ENCODE measurements at places on chromosomes 3 and 15.

DNA sequence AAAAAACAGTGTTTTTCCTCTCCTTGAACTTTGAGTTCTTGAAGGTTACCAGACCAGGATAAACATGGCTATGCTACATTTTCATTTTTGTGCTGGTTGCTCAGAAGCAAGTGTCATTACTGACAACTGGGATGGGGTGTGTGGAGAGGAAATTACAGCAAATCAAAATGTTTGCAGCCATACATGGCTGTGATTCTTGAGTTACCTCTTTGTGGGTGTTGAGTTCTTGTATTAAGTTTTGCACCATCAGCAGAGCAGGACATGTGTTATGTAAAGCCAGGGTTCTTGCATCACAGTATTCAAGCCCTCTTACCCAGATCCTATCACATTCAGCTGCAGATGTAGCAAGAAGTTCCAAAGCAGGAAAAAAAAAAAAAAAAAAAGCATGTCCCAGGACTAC is 53.9 kb upstream of the ATOSA start:
- no peak for DNase-seq

- no peak for DNase-seq
Measured at GRCh38 chr3:41111011-41111410, 88.3 kb upstream of the CTNNB1 start.

GRCh38 chr15:46773016-46773415 is 944.3 kb upstream of the SEMA6D start:
- no peak for DNase-seq

DNA sequence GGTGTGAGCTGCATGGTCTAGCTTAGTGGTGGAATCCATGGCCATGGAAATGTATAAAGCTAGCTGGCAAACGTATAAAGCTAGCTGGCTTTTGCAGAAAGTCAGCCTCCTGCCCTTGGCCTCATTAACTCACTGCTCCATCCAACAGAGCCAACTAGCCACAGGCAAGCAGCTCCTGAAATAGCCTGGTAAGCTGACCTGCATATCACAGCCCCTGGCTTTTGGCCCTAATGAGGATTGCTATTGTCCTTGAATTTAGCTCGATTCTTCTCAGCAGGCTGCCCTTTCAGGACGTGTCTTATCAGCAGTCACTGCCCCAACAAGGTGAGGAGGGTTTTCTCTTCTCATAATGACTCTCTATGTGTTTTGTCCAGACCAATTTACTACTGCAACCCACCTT is 446.8 kb downstream of the WDR72 start:
- DNase-seq, result no peak

- no peak for DNase-seq
Measured at GRCh38 chr3:51729042-51729633, 22.3 kb downstream of the GRM2 start.

- DNase-seq, result peak; percentile 8
Measured at GRCh38 chr3:195129644-195130492, 141.1 kb downstream of the XXYLT1 start.

DNA sequence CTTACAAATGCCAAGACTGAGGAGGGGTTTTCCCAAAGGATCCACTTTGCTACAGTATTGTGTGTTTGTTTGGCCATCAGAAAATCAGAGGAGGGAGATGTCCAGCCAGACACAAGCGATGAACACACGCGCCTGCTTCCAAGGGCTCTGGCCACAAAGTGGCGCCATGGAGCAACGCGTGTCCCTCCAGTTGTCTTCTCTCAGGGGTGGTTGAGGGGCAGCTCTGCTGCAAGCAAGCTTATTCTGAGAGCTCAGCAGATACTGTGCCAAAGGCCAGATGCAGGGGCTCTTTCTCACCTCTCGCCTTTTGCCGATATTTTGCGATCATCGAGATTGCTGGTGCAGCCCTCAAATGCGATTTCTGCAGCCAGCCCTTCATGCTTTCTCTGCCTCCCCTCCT is 88.9 kb upstream of the OSBPL11 start:
- DNase-seq, result no peak

GRCh38 chr15:47035475-47036406 is 681.6 kb upstream of the SEMA6D start:
- no peak for DNase-seq

GRCh38 chr3:120532969-120533368 is 63.2 kb upstream of the NDUFB4 start:
- DNase-seq, result no peak

GRCh38 chr3:43774799-43775198 is 84.1 kb downstream of the ABHD5 start:
- DNase-seq, result no peak

DNA sequence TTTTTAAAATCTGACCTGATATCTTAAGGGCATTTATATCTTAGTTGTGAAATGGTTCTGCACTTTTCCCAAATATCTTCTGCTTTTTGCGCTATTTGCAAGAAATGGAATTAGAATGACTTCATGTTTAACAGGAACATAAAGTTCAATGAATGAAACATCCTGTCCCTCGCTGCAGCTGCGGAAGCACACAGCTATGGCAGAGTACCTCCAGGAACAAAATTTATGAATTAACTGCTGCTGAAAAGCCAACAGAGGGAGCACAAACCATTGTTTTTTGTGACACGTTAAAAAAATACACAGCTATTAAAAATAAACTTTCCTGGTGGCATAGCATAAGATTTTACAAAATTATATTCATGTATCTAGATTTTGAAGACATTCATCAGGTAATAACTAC is 404.4 kb upstream of the MDFIC2 start:
- DNase-seq, result no peak

- no peak for DNase-seq
Measured at GRCh38 chr3:170500995-170501394, 82.3 kb downstream of the CLDN11 start.

- DNase-seq, result no peak
Measured at GRCh38 chr15:95284933-95285421, 1045.5 kb upstream of the NR2F2 start.

DNA sequence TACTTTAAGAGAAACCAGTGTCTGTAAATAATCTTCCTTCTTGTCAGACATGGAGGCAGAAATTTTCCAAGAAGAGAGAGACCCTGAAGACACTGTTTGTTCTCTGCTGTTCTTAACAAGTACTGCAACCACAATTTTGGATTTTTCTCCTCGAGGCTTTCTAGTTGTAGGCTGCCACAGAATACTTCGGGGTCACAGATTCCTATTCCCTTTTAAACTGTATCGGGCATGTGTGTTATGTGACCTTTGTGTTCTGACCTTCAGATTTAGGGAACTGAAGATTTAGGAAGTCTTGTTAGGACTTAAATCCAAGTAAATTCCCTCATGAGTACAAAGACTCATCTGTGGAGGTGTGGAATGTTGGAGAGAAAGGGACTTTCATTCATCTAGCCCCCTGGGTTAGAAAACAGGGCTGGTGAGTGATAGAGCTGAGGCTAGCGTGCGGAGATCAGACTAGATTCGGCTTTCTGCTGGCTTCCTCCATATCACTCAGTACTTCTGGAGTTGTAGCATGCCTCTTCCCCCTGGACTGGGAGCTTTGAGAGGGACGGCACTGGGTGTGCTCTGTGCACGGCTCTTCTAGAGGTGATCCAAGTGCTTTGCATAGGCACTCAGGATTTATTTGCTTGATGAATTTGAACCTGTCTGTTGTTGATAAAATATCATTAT is 237.0 kb downstream of the LPP start:
- no peak for DNase-seq

- no peak for DNase-seq
Measured at GRCh38 chr3:56911363-56911762, 109.6 kb upstream of the ARHGEF3 start.

GRCh38 chr3:24375947-24376384 is 118.7 kb downstream of the THRB start:
- no peak for DNase-seq

GRCh38 chr3:14461748-14462324 is 59.4 kb downstream of the SLC6A6 start:
- DNase-seq, result peak; percentile 19

DNA sequence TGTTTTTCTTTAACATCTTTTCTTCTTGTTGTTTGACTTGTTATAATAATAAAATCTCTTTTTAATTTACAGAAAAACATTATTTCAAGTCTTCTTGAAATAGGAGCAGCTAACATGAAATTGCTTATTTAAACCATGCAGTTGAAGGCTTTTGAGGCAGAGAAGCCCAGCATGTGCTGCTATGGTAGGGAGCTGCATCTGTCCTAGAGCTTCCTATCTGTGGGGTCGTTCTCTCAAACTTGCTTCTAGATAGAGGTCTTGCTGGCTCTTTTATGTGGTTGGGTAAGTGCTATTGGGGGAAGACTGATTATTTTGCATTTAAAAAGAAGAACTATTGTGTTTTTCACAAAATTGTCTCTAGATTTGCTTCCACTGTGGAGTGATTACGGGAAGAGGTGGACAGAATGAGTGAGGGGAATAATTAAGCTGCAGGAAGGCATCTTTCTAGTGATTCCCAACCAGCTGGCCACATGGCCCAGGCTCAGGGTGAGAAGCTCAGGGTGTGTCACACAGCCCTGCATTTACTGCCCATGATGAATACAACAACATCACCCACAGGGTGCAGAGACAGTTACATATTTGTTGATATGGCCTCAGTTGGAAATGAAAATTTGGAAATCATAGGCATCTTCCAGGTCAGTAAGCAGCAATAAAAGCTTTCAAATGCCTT is 98.7 kb downstream of the CHST2 start:
- DNase-seq, result no peak

GRCh38 chr3:11661827-11662226 is 18.1 kb upstream of the VGLL4 start:
- DNase-seq, result no peak

DNA sequence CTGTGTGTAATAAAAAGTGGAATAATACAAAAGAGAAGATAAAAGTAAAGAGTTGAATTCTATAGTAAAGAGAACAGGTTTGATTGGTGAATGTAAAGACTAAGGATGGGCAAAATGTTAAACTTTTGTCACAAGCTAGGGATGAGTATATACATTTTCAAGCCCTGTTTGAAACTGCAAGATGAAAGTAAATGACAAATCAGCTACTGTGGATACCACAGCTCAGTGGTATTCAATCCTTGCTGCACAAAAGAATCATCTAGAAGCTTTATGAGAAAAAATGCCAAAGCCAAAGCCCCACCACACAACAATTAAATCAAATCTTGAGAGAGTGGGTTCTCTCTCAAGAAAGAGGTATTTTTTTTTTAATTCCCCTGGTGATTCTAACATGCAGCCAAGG is 67.7 kb downstream of the VPS13C start:
- no peak for DNase-seq

- no peak for DNase-seq
Measured at GRCh38 chr15:61530769-61531168, 301.7 kb upstream of the RORA start.

- DNase-seq, result no peak
Measured at GRCh38 chr15:87570206-87570605, 686.3 kb downstream of the NTRK3 start.

DNA sequence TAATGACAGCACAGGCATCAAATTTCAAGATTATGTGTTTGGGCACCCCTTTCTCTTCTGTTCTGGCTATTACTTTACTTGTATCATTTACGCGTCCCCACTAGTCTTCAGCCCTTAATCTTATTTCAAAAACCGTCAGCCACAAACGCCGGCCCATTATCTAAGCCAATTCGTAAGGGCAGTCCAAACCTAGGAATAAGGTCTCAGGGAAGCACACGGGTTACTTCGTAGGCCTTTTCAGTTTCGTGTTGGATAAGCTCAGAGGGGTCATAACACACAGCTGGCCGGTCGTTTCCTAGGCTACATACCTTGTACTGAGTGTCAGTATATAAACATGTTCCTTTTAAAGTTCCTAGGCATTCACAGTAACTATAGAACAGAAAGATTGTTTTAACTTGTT is 5.1 kb upstream of the DNAAF4 start:
- no peak for DNase-seq

DNA sequence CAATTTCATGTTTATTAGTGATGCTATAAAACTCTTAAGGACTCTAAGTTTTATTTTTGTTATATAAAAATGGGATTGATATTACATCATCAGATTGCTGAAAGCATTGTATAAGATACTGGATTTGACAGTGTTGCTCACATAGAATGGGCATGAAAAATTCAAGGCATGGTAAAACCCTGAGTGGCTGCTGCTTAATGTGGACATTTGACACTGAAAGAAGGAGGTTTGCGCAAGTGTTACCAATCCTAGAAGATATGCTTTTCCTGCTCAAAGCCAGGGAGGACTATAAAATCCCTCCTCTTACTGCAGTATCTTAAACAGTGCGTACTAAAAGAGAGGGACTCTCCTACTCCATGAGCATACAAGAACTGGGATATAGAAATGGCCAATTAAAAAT is 65.8 kb upstream of the PTX3 start:
- DNase-seq, result no peak

- no peak for DNase-seq
Measured at GRCh38 chr3:114336122-114336697, 42.4 kb downstream of the TIGIT start.

GRCh38 chr15:74396445-74397238 is 29.2 kb upstream of the CYP11A1 start:
- DNase-seq, result no peak

- DNase-seq, result no peak
Measured at GRCh38 chr3:52400275-52400793, 44.6 kb downstream of the SEMA3G start.

DNA sequence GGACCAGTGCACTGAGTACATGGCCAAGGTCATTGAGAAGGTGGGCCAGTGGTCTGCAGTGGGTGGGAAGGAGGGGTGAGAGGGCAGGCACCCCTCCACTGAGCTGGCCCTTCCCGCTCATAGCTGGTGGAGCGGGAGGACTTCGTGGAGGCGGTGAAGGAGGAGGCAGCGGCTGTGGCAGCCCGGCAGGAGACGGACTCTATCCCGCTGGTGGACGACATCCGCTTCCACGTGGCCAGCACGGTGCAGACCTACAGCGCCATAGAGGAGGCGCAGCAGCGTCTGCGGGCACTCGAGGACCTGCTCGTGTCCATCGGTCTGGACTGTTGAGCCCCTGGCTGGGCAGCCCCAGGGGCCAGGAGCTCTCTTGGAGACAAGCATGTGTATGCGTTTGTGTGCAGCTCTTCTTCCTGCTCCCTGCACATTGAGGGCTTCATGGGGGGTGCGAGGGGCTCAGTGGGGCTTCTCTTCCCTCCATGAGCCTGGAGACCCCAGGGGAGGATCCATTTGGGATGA is 7.5 kb downstream of the ABTB1 start:
- no peak for DNase-seq

GRCh38 chr15:41017066-41017735 is 63.9 kb downstream of the CHAC1 start:
- no peak for DNase-seq

DNA sequence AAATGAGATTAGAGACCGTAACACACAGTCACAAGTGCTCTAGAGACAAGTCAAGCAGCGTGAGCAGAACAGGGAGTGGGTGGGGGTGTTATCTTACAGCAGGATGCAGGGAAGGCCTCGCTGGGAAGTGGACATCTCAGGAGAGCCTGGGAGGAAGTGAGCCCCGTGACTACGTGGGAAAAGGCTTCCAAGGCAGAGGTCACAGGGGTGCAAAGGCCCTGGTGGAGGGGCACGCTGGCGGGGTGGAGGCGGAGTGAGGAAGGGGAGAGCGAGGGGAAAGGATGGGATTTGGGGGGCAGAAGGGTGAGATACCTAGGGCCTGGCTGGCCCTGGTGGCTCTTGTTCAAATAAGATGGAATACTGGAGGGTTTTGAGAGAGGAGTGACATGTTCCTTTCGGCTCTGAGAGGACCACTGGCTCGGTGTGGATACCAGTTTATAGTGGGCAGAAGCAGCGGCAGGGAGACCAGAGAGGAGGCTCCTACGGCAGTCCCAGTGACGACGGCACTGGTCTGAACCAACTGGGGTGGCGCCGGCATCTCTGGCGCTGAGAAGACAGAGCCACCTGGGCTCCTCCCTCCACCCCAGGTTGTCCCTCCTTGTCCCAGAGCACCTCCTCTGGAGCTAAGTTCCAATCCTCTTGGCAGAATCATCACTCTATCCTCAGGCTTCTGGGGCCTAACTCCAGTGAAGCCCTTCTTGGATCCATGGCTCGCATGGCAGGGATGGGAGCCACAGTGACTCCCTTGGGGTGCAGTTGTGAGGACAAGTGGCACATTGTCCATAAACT is 266.2 kb upstream of the LYSMD4 start:
- no peak for DNase-seq
